Activated naive CD8-positive, alpha-beta T cell treated with anti-CD3 and anti-CD28 coated beads, Interleukin-2, amount 50 U/mL, for 24 hours (primary cell): ENCODE measurements at places on chromosomes 2 and 18.

DNA sequence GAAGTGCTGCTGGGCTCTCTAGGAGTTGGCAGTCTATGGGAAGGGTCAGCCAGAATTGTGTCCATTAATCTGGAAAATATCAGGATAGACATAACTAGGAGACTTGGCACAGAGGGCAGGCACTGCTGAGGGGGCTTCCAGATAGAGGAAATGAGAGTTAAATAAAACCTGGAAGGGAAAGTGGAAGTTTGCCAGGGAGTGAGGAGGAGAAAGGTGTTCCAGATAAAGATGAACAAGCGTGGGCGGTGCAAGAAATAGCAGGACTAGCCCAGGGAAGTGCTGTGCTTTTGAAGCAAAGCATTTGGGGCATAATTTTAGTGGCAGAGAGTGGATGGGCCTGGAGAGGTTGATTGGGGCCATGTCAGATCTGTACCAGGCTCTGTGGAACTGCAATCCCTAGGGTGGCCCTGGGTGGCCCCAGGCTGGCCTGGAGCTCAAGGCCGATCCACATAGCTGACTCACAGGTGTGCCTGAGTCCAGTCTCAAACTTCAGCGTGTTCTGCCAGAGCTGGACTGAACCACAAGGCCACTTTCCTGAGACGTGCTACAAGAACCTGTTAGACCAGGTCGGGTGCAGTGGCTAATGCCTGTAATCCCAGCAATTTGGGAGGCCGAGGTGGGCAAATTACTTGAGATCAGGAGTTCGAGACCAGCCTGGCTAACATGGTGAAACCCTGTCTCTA lies 26.9 kb downstream of the GALM start:
- no peak for DNase-seq

GRCh38 chr2:174337337-174338146 lies 2.8 kb downstream of the SP9 start:
- peak; percentile 31 for DNase-seq

DNA sequence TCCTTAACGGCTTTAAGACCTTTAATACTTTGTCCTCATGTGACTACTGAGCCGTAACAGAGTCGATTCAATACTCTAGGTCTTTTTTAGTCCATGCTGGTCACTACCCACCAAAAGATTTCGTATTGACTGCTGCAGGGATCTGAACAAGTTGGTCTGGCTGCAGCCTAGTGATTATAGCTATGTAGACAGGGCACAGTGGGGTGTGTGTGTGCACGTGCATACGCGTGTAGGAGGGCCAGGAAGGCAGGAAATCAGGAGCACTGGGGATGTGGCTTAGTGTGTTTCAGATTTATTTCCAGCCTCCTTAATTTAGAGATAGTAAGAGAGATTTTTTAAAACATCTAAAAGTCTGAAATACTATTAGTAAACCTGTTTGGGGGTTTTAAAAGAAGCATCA lies 161.4 kb downstream of the MYO3B start:
- DNase-seq = no peak

DNA sequence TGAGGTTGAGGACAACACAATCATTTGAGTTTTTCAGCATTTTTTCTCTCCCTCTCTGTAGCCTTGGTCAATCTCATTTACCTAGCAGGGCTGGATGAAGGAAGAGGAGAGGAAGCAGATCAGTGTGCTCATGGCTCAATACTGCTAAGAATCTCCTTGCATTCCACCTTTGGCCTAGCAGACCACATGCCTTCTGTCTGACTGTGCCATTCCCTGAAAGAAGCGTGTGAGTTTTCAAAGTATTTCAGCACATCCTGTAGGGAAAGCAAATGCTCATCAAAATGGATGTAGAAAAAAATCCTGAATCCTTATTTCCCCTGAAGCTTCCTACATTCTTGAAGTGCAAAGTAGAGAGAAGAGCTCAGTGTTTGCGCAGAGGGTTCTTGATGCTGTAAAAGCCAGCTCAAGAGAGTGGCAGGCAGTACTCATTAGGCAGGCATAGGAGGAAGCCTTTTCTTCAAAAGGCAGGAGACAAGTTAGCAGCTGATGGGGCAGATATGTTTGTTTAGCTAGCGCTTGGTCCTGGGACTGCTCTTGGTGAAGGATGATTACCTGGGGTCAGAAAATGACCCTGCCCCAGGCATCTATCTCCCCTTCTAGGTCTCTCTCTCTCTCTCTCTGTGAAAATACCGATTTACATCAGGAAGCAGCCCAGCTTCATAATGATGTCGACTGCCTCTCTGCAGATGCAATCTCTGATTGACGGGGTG lies 14.4 kb upstream of the PIK3C3 start:
- no peak for DNase-seq

- DNase-seq = peak; percentile 77
Measured at GRCh38 chr2:73112913-73113854, at the start of gene RAB11FIP5. TSS of gene RAB11FIP5 (minus strand) at chr2:73112948. CDS start at chr2:73112777, 171 bp downstream.

DNA sequence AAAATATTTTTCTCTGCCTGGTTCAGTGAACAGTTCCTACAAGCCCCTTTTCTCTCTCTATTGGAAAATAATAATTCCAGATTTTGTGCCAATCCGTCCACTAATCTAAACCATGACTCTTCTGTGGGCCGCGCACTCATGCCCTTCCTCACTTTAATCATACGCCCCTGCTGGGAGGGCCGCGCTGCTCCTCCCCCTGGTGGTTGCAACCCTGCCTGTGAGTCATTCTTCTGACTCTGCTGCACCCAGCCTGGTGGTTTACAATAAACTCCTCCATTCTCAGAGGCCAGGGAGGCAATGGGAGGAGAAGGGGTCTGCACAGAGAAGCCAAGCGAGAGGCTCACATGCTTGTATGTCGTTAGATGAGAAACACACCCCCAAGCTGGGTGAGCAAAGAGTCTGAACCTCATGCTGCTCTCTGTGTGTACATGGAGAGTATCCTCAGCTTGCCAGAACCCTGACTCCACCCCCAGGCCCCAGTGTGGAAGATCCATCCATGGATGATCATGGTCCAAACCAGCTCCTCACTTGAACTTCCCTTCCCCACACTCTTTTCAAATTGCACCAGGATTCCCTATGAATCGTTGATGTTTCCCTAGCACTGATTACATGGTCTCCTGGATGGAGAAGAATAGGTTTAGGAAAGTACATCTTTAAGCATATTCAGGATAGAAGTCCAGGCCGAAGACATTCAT lies 228.9 kb downstream of the ANKRD30B start:
- no peak for DNase-seq

- DNase-seq = no peak
Measured at GRCh38 chr2:238487652-238488346, 61.1 kb downstream of the ASB1 start.

DNA sequence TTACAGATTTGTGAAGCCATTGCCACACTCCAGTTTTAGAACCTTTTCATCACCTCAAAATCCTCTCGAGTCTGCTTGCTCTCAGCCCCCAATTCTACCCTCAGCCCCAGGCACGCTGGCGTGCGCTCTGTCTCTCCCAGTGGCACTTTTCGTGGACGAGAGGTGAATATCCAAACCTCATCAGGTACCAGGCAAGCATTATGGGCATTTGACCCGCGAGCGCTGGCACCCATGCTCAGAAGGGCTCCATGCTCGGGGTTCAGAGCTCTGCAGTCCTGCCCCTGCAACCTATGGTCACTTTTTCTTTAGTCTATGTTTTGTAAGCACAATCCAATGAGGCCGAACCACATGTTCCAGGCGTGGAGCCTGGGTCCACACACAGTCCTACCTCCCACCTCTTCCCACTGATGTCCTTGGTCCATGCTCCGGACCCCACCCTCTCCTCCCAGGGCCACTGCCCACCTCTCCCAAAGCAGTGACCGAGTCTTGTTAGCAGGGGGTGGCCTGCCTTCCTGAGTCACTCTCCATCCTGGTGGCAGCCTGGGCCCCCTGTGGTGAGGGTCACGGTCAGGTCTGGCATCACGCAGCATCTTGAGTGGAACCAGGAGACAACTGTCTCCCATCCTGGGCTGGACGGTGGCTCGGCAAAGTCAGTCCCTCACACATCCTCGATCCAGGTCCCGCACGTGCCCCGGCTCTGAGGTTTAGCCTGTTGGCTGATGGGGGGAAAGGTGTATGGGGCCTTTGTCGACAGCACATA lies 256.9 kb downstream of the NDUFA10 start:
- DNase-seq = no peak

DNA sequence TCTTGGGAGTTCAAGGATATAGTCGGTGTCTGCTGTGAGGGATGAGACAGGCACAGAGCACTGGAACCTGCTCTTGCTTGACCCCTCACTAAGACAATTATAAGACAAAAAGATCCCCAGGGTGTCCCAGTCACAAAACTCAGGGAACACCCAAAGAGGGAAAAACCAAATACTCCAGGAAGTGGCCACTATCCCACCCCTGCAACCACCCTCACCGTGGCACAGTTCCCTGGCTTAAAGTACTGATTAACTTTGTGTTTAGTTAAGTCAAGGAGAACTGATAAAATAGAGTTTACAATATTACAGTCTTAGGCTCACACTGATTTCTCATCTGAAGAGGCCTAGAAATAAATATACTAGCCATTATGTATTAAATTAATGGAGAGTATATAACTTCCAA lies 13.5 kb downstream of the IL36B start:
- DNase-seq = no peak

GRCh38 chr2:3450385-3451010 lies 68.8 kb downstream of the ADI1 start:
- DNase-seq = no peak

GRCh38 chr18:11249391-11249790 lies 100.0 kb upstream of the PIEZO2 start:
- no peak for DNase-seq

DNA sequence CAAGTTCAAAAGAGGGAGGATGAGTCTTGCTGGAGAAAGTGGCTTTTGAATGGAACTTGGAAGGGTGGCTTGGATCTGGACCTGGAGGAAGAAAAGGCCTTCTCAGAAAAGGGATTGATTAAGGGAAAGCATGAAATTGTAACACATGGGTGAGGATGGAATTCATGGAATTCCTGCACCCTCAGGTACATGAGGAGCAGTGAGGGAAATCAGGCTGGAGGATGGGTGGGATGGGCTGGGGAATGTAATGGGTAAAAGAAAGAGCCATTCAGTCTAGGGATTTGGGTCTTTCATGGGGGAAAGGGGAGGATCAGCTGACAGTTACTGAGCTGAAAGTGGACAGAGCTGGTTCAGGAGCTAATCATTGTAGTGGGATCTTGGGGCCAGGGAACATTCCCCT lies 51.2 kb upstream of the HAAO start:
- no peak for DNase-seq

- no peak for DNase-seq
Measured at GRCh38 chr2:216661639-216662375, 28.6 kb downstream of the IGFBP2 start.

DNA sequence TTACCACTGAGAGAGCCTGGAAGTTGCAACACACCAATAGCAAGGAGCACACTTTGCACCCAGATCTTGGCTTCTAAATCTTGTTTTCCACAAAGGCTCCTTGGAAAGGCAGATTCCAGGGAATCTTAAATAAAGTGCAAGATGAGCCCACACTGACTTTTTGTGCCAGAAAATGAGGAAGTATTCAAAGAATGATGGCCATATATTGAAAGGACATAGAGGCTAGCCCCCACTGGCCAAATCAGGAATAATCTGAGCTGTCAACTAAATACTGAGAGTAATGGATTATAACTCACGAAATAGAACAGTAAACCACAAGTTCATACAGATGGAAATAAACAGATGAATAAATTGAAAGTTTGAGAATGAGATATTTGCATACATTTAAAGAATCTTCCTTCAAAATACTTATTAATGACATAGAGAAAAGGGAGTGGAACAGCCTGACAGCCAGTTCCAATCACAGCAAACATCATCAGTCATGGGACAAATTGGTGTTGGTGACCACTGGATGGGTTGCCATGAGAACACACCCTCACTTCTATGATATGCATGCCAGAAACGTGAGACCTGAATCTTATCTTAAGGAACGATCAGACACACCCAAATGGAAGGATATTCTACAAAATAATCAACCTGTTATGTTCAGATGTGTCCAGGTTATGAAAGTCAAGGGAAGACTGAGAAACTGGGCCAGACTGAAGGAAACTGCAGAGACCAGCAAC lies 12.2 kb upstream of the ACKR3 start:
- no peak for DNase-seq

GRCh38 chr2:178059681-178060080 lies 12.9 kb downstream of the PDE11A start:
- no peak for DNase-seq

DNA sequence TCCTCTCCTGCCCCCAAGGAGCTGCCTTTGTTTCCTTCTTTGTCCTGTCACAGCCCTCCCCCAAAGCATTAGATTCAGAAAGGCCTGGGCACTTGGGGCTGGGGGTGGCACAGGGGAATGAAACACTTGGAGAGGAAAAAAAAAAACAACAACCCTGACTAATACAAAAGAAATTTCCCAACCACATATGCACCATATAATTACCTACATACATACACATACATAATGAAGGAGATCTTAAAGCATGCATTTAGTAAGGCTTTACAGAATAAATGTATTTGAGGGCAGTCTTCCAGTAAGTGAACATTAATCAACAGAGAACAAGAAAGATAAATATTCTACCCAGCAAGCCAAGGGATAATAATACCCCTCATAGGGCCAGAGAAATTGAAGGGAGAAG lies 70.0 kb upstream of the PPP1CB start:
- DNase-seq = no peak

DNA sequence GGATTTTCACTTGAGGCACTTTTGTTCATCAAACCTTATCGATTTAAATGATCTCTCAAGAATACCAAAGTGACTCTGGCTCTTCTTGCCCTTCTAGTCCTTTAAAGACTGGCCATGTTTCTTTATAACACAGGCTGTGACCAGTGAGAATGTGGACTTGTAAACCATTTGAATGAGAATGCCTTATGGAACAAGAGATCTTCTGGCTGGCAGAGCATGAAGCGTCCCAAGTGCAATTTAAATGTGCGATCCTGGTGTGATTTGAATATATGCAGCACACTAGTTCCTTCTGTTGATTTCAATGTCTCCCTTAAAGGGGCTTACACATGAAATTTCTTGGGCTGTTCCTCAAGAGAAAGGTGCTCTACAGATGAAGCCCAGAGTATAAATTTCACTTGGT lies 262.4 kb upstream of the CCDC68 start:
- no peak for DNase-seq

DNA sequence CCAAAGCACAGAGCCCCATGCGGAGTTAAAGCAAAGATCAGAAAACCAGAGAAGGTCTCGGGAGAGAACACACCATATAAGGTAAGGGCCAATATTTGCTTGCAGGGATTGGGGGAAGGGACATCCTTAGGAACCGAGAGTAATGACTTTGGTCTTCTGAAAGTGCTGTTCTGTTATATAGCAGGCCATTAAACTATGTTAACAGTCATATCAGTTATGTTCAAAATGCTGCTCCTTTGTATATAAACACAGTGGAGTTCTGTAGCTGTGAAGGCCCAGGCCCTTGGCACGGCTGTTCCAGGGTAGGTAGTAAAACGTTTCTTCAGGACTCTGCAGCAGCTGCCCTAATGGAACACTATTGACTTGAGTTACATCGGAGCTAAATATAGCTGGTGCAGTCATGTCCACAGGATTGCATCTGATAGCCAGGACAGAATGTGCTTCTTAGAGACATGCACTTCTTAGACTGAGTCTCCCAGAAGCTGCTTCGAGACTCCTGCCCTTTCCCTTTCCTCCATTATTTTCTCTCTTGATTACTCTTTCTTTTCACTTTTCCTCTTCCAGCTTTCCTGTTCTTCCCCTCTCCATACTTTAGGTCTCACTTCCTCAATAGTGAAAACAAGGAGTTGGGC lies 122.4 kb downstream of the SETBP1 start:
- no peak for DNase-seq
